ENCODE measurements at places on chromosomes 2 and 18.

DNA sequence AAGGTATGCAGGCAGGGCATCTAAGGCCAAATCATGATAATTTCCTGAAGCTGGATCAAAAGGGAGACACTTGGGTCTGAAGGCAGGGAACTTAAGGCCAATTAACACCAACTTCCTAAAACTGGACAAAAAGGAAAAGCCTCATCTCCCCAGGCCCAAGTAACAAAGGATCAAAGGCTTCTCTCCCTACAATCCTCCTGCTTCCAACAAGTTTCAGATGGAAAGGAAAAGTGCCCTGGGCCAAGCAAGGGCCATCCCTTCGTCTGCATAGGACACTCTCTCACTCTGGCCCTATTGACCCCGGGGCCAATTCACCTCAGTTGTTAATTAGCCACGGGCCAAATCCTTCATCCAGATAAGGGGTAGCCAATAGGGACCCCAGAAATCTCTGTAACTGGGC lies 1335.8 kb upstream of the CDH2 start:
- DNase-seq = no peak

GRCh38 chr2:54514822-54515569 lies 58.9 kb downstream of the SPTBN1 start:
- DNase-seq = no peak

- no peak for DNase-seq
Measured at GRCh38 chr18:70183441-70183840, 22.0 kb downstream of the RTTN start.

GRCh38 chr2:230060672-230061293 lies 7.9 kb downstream of the SLC16A14 start:
- DNase-seq = no peak

GRCh38 chr2:64650296-64650695 lies 3.4 kb downstream of the SERTAD2 start:
- peak; percentile 14 for DNase-seq

- no peak for DNase-seq
Measured at GRCh38 chr2:169015943-169016342, 15.2 kb downstream of the ABCB11 start.

DNA sequence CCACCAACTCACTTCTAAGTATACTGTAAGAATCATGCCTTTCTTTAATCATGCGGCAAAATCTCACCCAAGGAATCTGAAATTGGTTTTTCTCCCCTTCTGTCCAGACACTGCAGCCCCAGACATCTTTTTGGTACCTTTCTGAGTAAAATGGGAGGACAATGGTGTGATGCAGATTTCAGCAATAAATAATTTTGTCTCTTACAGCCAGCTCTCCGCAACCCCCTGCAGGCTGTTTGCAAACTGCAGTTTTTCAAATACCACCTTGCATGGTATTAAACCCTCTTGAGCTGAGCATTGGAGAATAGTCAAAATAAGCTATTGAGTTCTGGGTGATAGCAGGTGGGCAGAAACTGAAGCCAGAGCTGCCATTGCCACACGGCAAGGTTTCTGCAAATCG lies 32.2 kb downstream of the GPR39 start:
- DNase-seq = no peak

DNA sequence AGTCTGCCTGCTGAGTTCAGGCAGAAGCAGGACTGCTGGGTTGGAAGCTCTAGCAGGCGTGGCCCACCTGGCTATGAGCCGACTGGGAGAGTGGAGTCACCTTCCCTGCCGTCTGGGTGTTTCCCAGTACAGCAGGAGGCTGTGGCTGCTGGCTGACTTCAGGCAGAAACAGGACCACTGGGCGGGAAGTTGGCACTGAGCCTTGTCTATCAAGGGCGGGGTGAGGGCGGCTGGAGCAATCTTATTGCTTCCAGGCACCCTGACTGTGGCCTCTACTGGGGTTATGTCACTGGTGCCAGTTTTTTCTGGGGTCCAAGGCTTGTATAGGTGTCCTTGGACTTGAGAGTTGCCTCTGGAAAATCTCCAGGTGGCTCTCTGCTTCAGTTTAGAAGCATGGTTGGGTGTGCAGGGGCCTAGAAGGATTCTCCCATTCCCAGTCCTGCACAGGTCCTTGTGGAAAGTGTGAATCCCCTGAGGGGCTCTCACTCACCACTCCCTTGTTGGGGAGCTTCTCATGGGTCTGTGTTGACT lies 30.5 kb downstream of the LTBP1 start:
- no peak for DNase-seq

- DNase-seq = no peak
Measured at GRCh38 chr2:232513353-232513752, 6.8 kb upstream of the PRSS56 start.

- no peak for DNase-seq
Measured at GRCh38 chr2:7566382-7566881, 649.2 kb downstream of the RNF144A start.

- DNase-seq = peak; percentile 4
Measured at GRCh38 chr2:177489719-177490301, 97.2 kb downstream of the AGPS start.

DNA sequence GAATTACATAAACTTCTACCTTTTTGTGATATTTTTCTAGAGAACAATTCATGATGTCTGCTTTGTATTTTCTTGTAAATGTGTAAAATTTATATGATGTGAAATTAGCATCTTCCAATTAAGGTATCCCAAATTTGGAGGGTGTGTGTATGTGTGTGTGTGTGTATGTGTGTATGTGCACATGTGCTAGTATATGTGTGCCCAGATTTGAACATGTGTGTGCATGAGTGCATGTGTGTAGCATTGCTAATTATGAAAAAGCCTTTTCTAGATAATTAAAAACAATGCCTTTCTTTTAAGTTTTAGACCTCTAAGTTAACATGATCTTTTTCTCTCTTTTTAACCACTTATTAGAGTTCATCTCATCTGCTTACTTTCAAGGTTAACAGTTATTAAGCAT lies 208.0 kb upstream of the SPOPL start:
- DNase-seq = no peak

DNA sequence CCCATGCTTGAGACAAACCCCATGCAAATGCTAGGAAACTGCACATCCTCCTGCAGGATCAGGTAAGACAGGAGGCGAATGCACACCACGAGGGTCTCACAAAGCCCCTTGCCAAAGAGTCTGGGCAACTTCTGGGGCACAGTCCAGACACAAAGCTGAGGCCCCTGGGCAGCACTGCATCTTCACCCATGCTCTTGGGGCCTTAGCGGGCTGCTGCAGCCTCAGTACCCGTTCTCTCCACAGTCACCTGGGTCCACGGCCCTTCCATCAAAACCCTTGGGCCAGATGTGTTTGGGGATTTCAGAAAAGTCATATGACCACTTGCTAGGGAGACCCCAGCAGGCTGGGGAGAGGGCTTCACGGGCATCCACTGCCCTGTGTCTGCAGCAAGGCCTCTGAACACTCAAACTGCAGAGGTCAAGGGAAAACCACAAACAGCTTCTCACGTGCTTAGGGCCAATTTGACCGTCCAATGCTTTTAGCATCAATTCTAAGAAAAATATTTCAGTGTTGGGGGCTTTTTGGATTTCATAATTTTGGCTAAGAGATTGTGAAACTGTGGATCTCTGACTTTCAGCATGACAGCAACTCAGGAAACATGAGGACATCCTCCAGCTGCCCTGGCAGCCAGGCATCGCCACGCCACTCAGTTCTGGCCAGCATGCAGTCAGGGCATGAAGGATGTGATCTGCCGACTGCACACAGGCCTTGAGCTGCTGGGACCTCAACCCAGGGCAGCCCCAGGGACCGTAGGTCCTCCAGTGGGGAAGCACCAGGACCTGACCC lies 20.0 kb downstream of the PASK start:
- DNase-seq = no peak

- DNase-seq = no peak
Measured at GRCh38 chr18:62353170-62353569, 28.1 kb downstream of the TNFRSF11A start.

GRCh38 chr2:75432761-75433361 lies 127.9 kb downstream of the EVA1A start:
- DNase-seq = no peak

- DNase-seq = no peak
Measured at GRCh38 chr2:3492951-3493614, 26.2 kb downstream of the ADI1 start.

DNA sequence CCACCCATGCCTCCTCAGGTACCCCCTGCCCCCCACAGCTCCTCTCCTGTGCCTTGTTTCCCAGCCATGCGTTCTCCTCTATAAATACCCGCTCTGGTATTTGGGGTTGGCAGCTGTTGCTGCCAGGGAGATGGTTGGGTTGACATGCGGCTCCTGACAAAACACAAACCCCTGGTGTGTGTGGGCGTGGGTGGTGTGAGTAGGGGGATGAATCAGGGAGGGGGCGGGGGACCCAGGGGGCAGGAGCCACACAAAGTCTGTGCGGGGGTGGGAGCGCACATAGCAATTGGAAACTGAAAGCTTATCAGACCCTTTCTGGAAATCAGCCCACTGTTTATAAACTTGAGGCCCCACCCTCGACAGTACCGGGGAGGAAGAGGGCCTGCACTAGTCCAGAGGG lies 803 bp upstream of the DES start:
- no peak for DNase-seq

- no peak for DNase-seq
Measured at GRCh38 chr18:1995041-1995612, 576.2 kb downstream of the METTL4 start.

DNA sequence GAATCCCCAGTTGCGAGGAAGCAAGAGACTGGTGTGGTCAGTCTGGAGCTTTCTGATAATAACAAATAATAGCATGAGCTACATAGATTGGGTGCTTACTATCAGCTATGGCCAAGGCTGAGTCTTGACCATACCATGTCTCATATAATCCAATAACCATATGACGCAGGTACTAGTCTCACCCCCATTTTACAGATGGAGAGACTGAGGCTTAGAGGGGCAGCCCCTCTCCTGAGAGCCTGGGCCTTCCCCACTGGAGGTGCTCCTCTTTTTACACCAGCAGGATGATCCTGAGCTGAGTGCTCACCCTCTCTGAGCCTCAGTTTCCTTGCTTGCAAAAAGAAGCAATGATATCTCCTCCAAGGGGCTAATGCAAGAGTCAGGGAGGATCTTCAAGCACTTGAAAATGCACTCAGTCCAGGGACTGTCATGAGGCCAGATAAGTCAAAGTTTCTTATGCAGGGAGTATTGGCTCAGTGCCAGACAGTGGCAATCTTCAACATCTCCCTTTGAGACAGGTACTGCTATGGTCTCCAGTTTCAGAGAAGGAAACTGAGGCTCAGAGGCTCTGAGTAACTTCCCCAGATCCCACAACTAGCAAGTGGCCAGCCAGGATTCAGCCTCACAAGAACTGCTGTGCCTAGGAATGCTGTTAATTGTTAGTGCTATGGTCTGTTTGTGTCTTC lies 149.7 kb downstream of the TFCP2L1 start:
- DNase-seq = no peak

- DNase-seq = no peak
Measured at GRCh38 chr2:61432990-61433389, 37.9 kb downstream of the USP34 start.

GRCh38 chr18:30106356-30106755 lies 936.2 kb downstream of the DSC3 start:
- no peak for DNase-seq

DNA sequence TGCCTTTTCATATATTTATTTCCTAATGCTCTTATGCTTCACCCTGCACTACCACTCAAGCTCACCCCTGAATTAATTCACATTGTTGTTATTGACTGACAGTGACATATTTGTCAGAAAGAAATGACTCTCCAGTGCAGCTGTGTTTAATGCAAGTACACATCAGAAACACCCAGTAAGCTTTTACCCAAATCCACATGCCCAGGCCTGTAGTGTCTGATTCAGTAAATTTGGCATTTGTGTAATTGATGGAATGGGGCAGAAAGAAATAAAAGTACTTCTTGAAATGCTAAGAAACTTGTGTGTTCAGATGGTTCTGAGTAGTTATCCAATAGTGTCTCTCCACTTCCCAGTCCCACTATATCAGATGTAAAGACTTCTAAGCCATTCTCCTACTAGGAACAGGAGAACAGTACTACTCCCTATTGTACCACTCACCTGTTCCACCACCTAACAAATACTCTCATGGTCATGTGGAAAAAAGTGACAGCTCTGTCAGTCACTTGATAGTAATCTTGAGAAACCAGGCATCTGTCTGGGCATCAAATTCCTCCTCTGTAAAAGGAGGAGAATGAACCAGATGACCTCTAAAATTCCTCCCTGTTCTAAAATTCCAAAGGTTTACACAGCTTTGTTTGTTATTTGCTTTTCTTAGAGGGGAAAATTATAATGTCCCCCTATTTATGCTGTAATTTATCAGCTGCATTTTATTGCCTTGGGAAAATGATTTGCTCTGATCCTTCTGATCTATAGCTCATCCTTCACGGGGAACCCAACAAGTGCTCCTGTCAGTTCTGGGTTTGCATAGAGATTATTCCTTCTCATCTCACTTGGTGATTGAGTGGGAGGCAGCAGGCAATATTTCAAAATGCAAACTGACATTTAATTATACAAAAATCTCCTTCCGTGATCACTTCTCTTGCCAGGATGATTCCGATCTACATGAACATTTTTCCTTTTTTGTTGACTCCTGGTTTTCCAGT lies 70.9 kb downstream of the ZNF385B start:
- no peak for DNase-seq

GRCh38 chr2:196322973-196323810 lies 151.8 kb upstream of the STK17B start:
- DNase-seq = no peak

GRCh38 chr2:152005607-152006006 lies 93.2 kb downstream of the CACNB4 start:
- no peak for DNase-seq

- no peak for DNase-seq
Measured at GRCh38 chr2:185208261-185208660, 530.3 kb upstream of the FSIP2 start.

GRCh38 chr2:85938456-85938855 lies 49.7 kb upstream of the ST3GAL5 start:
- no peak for DNase-seq

GRCh38 chr18:7094427-7094826 lies 23.2 kb downstream of the LAMA1 start:
- no peak for DNase-seq

GRCh38 chr2:100778637-100779450 lies 41.1 kb upstream of the NPAS2 start:
- DNase-seq = no peak

GRCh38 chr2:119598596-119599263 lies 54.5 kb downstream of the CFAP221 start:
- no peak for DNase-seq

- no peak for DNase-seq
Measured at GRCh38 chr18:58694720-58695468, 23.6 kb downstream of the MALT1 start.

GRCh38 chr18:79940126-79940813 lies 11.2 kb downstream of the SLC66A2 start:
- DNase-seq = no peak
